Head of caudate nucleus (tissue), 42 donors: ENCODE measurements at places on chromosomes 4 and X.

DNA sequence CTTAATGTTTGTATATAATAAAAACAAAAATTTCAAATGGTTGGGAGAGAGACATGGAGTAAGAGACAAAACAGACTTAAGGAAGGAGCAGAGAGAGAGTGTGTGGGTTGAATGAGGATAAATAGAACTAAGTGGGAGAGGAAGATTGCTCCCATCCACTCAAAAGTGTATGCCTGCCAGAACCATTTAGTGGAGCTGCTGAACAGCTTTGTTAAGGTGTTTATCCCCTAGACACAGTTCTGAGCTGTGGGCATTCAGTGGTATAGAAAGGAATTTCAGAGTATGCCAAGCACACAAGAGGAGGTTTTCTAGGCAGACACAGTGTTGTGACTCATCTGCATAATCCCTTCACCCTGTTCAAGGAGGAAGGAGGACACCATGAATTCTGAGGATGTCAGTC is 508.6 kb upstream of the EPHA5 start:
- DNase-seq = no peak

GRCh38 chrX:74318672-74319071 is 14.7 kb downstream of the ZCCHC13 start:
- no peak for DNase-seq

DNA sequence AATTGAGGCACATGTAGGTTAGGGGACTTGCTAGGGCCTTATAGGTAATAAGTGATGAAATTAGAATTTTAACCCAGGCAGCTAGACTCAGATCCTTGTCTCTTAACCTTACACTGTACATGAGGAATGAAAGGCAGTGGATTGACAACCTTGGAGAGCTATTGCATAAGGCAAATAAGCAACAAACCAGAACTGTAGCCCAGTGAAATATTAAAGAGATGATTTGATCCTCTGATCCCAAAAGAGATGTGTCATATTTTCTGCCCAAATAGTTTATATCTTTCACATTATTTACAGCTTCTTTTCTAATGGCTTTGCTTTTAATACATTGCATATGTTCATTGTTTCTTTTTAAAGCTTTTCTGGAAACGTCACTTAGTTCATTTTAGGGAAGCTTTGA is 252.6 kb downstream of the ANK2 start:
- DNase-seq = no peak

GRCh38 chrX:40279762-40280161 is 182.0 kb upstream of the BCOR start:
- no peak for DNase-seq

- DNase-seq = peak; percentile 36
These were observed 55.0 kb upstream of the PAK3 start for GRCh38 chrX:111041018-111041462.

GRCh38 chr4:44668526-44668925 is 9.7 kb upstream of the GUF1 start:
- DNase-seq = no peak

- peak; percentile 25 for DNase-seq
These were observed 71.0 kb downstream of the USP46 start for GRCh38 chr4:52588097-52588496.

DNA sequence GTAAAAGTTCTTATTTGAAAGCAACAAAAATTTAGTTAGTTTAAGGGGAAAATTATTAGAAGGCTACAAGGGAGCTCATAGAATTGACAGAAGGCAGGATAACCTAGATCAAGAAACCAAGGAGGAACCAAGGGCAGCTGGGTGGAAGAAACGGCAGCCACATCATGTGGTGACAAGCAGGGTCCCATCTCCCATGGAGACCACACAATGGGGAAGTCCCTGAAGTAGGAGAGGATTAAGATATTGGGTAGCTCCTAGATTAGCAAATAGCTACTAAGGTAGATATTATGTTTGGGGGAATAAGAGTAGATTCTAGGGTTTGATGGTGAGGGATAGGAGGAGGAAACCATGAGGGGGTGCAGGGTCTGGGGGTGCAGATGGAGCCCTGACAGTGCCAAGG is 48.0 kb upstream of the TMEM154 start:
- DNase-seq = no peak

DNA sequence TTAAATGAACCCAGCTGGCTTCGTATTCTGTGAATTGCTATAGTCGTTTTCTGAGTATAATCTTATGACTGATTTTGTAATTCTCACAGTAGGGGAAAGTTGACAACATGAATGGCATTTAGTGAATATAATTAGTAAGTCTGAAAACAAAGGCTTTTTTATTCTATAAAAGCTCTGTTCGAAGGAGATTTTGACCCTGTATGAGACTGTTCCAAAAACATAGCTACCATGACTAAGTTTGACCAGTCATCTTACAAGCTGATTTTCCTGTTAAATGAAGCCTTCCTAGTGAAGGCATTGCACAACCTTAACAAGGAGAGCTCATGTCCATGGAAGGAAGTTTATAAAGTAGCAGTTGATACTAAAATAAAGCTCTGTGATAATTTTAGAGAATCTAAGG is 242.3 kb downstream of the RPA4 start:
- no peak for DNase-seq

DNA sequence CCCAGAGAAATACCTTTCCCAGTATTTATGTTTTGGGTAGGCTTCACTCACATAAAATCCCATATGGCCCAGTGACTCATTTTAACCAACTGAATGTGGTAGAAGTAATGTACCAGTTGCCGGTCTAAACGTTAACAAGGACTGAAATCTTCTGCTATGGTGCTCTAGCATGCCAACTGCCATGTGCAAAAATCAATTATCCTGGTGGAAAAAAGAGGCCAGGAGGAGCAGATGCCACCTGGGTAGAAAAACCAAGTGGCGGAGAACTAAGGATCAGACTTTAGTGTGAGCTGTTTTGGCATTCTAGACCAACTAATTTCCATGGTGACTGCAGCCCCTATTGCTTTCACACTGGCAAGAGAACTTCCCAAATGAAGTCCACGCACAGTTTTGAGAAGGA is 1660.7 kb upstream of the ADGRL3 start:
- no peak for DNase-seq

DNA sequence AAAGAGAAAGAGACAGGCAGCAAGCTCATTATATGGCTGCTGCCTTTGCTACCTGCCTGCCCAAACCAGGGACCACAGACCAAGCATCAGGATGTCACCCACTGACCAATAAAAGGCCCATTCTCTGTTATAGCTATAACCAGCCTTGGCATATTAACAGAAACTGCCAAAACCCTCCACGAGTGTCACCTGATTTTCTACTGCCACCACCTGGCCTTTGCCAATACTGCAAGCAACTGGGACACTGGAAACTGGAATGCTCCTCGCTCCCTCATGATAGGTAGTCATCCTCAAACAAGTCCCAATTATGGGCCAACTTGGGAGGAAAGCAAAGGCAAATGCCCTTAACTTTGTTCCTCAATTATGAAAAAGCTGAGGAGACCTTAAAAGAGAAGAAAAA is 76.0 kb downstream of the SPIN4 start:
- DNase-seq = peak; percentile 13

DNA sequence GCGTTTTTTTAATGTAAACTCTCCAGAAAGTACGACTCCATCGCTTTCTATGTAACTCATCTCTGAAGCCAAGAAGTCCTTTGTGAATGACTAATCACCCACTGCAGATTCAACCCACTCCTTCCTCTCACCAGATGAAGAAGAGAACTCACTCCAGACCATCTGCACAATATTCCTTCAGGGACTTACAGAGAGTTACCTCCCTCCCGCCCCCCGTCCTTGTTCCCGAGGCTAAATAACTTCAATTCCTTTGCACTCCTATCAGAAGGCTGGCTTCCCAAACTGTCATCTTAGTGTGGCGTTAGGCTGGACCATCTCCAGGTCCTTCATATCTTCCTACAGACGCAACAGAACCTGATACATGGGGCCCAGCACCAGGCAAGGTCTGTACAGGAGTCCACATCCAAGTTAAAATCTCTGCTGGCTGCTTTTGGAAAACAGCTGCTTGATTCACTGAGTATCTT is 82.4 kb downstream of the AFAP1 start:
- DNase-seq = no peak

DNA sequence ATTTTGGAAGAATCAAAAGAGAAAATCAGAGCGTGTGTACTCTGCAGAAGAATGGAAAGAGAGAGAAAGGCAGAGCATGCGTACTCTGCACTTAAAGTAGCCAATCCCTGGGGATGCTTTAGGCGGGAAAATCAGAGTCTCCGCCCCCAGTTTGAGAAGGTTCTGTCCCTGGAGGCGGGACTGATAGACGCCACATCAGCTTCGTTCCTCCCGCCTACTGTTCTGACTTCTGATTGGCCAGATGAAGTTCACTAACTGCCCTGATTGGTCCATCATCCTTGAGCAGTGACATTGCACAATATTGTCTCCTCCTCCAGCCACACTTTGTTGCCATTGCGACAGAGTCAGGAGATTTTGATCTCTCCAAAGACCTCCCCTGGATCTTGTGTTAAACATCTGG is 23.8 kb downstream of the SSX1 start:
- no peak for DNase-seq

- DNase-seq = no peak
These were observed 696 bp downstream of the SCRG1 start for GRCh38 chr4:173398220-173398619.

- DNase-seq = peak; percentile 17
These were observed 150.5 kb downstream of the VCX3A start for GRCh38 chrX:6384371-6384770.

GRCh38 chr4:1718095-1718850 is 2.9 kb downstream of the TMEM129 start:
- peak; percentile 43 for DNase-seq

- no peak for DNase-seq
These were observed 405.4 kb downstream of the IL15 start for GRCh38 chr4:142041788-142042187.

DNA sequence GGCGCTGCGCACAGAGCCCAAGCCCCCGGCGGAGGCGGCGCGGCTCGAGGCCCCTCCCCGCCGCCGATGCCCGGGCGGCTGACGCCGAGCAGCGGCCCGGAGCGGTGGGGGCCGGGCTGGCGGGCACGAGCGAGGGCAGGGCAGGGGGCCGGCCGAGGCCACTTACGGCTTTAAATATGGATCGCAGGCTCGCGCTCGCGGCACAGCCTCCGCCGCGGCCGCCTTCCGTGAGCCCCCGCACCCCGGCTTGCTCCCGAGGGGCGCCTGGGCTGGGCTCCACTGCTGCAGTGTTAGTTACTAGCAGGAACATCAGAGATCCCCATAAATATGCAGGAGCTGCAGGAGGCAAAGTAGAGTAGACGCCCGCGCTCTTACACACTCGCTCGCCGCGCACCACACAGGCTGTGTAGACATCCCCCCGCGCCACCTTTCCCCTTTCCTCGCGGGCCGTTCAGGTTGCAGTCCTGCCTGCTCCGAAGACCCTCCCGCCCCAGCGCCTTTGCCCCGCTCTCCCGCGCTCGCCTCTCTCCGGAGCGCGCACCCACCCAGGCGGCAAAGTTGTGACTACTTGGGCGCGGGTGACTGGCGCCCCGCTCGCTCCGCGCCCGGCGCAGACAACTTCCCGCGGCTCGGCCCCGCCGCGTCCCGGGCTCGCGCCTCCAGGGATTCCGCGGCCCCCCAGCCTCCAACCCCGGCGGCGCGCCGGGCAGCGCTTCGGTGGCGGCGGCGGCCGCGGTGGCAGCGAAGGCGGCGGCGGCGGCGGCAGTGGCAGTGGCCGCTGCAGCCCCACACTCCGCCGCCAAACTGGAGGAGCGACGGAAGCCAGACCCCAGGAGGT is 152.0 kb upstream of the SLC4A4 start:
- DNase-seq = peak; percentile 60

- no peak for DNase-seq
These were observed 195.0 kb upstream of the GPRIN3 start for GRCh38 chr4:89502581-89502980.

GRCh38 chr4:88697141-88697540 is 488 bp downstream of the NAP1L5 start:
- peak; percentile 52 for DNase-seq

- DNase-seq = no peak
These were observed 1806.6 kb upstream of the AGA start for GRCh38 chr4:179248821-179249220.

- no peak for DNase-seq
These were observed 72.2 kb downstream of the MAML3 start for GRCh38 chr4:140081641-140082390.

DNA sequence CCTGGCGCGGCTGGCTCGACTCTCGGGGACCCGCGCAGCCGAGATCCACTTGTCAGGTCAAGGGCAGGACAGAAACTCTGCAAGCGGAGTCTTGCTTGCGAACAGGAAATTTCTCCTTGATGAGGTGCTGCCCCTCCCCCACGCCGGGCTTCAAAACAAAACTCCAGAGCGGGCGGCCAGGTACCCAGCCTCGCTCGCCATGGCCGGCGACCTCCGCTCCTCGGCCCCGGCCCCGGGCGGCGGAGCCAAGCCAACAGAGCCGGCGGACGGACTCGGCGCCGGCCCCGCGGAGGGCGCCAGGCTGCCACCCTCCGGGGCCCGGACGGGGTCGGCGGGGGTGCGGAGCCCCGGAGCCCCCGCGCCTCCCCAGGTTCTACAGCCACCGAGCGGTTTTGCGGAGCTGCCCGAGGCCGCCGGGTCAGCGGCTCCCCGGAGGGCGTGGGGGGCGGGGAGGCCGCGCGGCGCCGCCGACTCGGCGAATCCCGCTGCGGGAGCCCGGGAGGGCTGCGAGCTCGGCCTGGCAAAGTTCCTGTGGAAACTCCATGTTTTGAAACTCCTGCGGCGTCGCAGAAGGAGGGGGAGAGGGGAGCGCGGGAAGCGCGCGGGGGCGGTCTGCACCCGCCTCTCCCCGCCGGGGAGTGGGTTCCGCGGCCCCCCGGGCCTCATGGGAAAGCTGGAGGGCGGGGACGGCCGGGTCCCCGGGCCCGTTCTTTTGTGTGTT is 11.7 kb upstream of the BCOR start:
- no peak for DNase-seq

DNA sequence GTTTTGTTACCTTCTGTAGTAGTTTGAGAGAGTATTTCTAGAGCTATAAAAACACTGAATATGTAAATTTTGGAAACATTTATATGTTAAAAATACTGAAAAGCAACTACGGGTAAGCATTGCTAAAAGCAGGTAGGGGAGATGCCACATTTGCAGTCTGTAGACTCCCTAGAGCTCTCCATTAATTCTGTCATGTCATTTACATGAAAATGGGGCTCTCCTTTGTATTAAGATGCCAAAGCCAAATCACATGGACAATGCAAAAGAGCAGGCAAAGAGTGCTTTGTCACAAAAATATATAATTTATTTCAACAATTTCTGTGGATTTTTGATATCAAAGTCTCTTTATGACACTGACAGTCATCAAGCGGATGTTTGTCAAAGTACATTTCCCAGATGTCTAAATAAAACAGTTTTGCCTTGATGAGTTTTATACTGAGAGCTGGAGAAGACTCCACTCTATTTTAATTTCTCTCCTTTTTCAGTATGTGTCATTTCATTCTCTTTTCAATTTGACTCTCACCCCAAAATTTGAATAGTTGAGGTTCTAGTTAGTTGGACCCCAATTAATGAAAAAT is 51.8 kb downstream of the LDB2 start:
- DNase-seq = no peak
